ENCODE measurements at places on chromosomes 7 and 10. TPM values are rescaled to one million over a fixed set of nuclear protein-coding genes. Genes with fewer than 3 reads are reported as not detected.

DNA sequence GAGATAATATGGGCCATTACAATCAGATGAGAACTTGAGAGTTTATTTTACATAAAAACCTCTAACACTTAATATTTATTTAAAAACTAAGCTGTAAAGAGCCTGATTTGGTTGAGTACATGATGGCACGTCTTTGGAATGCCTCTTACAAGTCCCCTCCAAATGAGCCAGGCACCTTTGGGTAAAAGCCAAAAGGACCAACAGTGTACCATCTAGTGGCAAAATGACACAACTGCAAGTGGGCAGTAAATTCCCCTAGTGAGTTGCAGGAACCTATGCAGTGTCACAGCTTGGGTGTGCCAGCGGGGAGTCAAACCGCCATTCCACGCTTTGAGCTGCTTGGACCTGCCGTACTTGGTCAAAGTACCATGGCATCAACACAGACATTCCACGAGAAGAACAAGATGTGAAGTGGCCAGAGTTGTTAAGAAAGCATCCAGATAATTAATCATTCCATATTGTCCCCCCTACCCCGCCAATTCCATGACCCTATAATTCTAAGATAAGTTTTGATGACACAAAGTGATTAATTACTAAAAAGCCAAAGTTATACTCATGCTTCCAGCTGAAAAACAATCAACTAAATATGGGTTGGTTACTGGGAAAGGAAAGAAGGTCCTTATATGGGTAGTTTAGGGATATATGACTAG is 115.2 kb downstream of the SORBS1 start:
- no peaks in the 10 kb centered on the region for H3K36me3 ChIP-seq
- H3K27ac ChIP-seq = no peak overlapping the region
- peaks cover 14% of the 10 kb centered on the region for H3K27me3 ChIP-seq

GRCh38 chr7:91103363-91103762 is 160.9 kb upstream of the FZD1 start:
- H3K4me1 ChIP-seq = no peaks in the 10 kb centered on the region
- H3K27me3 ChIP-seq = no peaks in the 10 kb centered on the region
- peak overlapping the region; percentile 79 for H3K27ac ChIP-seq
- DNase-seq = no peak
- no peak overlapping the region for H3K4me3 ChIP-seq
- no peaks in the 10 kb centered on the region for H3K36me3 ChIP-seq

PNLIPRP3 gene
- total RNA-seq = not detected

DNA sequence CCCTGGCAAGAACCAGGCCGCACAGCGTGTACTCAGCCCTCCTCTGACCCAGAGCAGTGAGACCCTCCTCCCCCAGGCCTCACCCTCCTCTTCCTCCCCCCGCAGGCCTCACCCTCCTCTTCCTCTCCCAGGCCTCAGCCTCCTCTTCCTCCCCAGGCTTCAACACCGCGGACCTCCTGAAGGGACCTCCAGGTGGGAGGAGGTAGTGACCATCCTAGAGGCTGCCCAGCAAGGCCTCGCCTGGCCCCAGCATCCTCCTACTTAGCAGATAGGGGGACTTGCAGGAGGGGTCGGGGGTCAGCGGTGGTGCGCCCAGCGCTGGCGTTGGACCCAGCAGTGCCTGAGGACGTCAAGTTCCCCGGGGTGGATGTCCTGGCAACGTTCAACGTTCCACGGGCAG is 270.8 kb downstream of the ELFN1 start:
- H3K27ac ChIP-seq = peak overlapping the region; percentile 77
- H3K36me3 ChIP-seq = peaks cover 2% of the 10 kb centered on the region
- no peak for DNase-seq
- peak overlapping the region; percentile 73 for H3K4me3 ChIP-seq
- H3K4me1 ChIP-seq = peaks cover 64% of the 10 kb centered on the region

DNA sequence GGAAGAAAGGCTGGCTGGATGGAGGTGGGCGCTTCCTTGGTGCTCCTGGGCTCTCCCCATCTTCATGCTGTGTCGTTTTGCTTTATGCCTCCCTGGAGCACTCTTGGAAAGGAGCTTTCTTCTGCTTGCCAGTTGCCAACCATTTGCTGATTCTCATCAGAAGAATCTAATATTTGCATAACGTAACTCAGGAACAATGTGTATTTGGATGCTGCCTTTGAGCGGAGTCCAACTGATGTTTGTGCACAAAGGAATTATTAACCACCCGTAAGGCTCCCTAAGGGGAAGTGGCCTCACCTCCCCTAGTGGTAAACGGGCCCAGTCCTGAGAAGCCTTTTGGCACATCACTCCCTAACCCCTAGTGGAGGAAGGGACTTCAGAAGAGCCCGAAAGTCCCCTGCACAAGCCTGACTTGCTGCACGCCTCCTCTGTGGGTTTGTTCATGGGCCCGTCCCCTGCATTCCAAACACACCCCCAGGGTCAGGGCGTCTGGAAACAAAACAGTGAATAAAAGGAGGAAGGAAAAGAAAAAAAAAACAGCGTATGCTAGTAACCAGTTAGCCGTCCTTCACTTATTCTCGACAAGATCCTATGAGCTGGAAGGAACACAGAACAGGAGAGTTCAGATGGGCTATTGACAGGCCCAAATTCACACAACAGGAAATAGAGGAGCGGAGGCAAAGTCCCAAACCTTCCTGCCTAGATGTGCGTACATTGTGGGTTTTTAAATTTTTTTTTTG is 602.2 kb downstream of the LRMDA start:
- H3K4me3 ChIP-seq = no peak overlapping the region
- no peak overlapping the region for H3K27ac ChIP-seq
- no peaks in the 10 kb centered on the region for H3K4me1 ChIP-seq
- H3K27me3 ChIP-seq = no peaks in the 10 kb centered on the region
- no peak for DNase-seq
- H3K36me3 ChIP-seq = peaks cover 1% of the 10 kb centered on the region

- H3K4me1 ChIP-seq = no peaks in the 10 kb centered on the region
- H3K36me3 ChIP-seq = peaks cover 3% of the 10 kb centered on the region
- H3K27ac ChIP-seq = no peak overlapping the region
- no peak overlapping the region for H3K4me3 ChIP-seq
- H3K27me3 ChIP-seq = peaks cover 68% of the 10 kb centered on the region
These were observed 10.7 kb downstream of the EBF3 start for GRCh38 chr10:129953119-129954051.

DNA sequence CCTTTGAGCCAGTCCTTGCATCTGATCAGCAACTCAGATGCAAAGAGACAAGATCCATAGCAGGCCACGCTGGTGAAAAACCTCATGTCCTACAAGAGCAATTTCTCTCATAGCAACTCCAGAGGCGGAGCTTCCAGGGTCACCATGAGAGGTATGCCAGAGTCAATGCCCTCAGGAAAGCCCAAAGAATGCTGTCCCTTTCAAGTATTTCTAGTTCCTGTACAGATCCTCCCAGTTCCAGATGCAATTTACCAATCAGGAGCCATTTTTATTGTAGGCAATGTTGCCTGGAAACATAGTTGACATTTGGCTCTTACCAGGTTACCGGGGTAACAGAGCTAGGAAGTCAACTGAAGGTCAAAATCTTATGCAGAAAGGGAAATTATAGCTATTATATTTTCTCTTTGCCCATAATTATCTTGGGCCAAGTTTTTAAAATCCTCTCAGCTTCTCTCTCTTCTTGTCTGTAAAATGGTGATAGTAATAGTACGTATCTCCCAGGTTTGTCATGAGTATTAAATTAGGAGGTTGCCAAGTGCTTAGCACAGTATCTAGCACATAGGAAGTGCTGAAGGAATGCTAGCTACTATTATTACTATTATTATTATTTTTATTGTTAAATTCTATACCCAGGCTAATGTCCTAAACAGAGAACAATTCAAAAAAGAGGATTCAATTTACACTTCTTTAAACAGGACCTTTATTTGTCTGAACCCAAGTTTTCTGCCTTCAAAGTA is 46.3 kb upstream of the TM9SF3 start:
- H3K4me3 ChIP-seq = no peak overlapping the region
- no peak for DNase-seq
- no peaks in the 10 kb centered on the region for H3K27me3 ChIP-seq
- H3K36me3 ChIP-seq = no peaks in the 10 kb centered on the region

GRCh38 chr7:137661634-137662033 is 185.1 kb downstream of the DGKI start:
- H3K4me3 ChIP-seq = no peak overlapping the region
- no peaks in the 10 kb centered on the region for H3K36me3 ChIP-seq
- peaks cover 38% of the 10 kb centered on the region for H3K27me3 ChIP-seq
- H3K27ac ChIP-seq = no peak overlapping the region

TMEM176A gene
- total RNA-seq = 0.24 TPM

DNA sequence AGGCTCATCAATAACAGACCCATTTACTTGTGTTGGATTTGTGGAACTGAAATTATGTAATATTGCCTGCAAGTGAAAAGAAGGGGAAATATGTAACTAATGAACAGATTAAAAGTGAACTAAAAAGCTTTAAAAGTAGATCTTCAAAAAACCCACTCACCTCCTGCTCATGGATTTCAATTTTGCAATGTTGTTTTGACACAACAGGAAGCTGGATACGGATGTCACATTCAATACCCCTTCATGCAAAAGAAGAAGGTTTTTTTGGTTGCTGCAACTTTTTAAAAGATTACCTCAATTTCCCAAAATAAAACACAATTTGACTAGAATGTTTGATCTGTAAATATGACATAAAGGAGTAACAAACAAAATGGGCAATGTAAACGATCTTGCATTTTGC is 3.3 kb downstream of the MKI67 start:
- H3K4me3 ChIP-seq = peak overlapping the region; percentile 96
- DNase-seq = no peak
- H3K36me3 ChIP-seq = peaks cover 59% of the 10 kb centered on the region
- H3K4me1 ChIP-seq = peaks cover 49% of the 10 kb centered on the region

DNA sequence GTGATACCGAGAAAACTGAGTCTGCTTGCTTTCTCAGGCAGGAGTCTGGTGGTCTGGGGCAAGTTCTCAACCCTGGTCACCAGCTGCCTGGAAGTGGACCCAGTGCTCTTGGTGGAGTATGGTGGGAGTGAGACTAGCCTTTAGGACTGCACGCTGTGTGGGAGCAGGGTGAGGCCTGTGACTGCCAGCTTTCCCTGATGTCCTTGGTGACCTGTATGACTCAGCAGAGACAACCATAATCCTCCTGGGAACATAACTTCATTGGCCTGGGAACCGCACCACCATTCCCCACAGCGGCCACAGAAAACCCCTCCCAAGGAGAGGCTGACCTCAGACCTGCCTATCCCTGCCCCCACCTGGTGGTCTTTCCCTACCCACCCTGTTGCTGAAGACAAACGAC is 139.5 kb upstream of the CHRM2 start:
- no peak overlapping the region for H3K27ac ChIP-seq
- no peaks in the 10 kb centered on the region for H3K4me1 ChIP-seq
- no peak for DNase-seq
- H3K4me3 ChIP-seq = no peak overlapping the region

Data from activated T-cell treated with anti-CD3 and anti-CD28 coated beads, Interleukin-2, amount 50 U/mL, for 72 hours (primary cell).